Left cardiac atrium (tissue), 4 donors: ENCODE measurements at places on chromosomes 7 and 10. TPM values are rescaled to one million over a fixed set of nuclear protein-coding genes. Genes with fewer than 3 reads are reported as not detected.

- DNase-seq = peak; percentile 68
Observed at GRCh38 chr10:117216611-117217195, 19.4 kb downstream of the KCNK18 start.

- DNase-seq = no peak
Observed at GRCh38 chr10:102764470-102765161, 20.9 kb downstream of the WBP1L start.

- no peak for DNase-seq
Observed at GRCh38 chr7:79610748-79611304, 157.4 kb upstream of the MAGI2 start.

GRCh38 chr10:98396096-98397063, 18.6 kb downstream of the PYROXD2 start:
- no peak for DNase-seq

- DNase-seq = no peak
Observed at GRCh38 chr10:75097666-75098285, 13.7 kb upstream of the SAMD8 start.

- DNase-seq = no peak
Observed at GRCh38 chr7:103381280-103382031, 34.0 kb downstream of the PSMC2 start.

GRCh38 chr10:21953585-21954057, 49.9 kb downstream of the DNAJC1 start:
- no peak for DNase-seq

- no peak for DNase-seq
Observed at GRCh38 chr10:86254081-86254480, 112.5 kb downstream of the GRID1 start.

GRCh38 chr10:29455095-29455494, 166.2 kb downstream of the LYZL1 start:
- DNase-seq = no peak

GRCh38 chr7:10646194-10646593, 327.5 kb upstream of the PHF14 start:
- no peak for DNase-seq

GRCh38 chr10:47152861-47153349, 147.1 kb upstream of the GDF10 start:
- no peak for DNase-seq

DNA sequence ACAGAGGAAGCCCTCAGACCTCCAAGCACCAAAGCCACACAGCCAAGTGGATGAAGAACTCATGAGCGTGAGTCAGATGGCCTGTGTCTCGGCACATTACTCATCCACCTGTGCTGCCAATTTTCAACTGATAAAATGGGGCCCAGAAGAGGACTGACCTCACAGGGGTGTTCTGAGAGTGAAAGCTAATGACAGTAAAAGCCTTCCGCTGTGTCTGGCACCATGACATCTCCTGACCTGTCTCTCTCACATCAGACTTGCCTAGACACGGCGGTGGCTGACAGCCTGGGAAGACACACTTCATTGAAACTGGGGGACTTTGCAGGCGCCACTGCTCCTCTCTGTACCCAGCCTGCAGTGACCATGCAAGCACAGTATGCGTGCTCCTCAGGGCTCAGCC, 8.3 kb upstream of the SLC18A3 start:
- no peak for DNase-seq

GRCh38 chr7:24851786-24852185, 94.5 kb upstream of the GSDME start:
- no peak for DNase-seq

DNA sequence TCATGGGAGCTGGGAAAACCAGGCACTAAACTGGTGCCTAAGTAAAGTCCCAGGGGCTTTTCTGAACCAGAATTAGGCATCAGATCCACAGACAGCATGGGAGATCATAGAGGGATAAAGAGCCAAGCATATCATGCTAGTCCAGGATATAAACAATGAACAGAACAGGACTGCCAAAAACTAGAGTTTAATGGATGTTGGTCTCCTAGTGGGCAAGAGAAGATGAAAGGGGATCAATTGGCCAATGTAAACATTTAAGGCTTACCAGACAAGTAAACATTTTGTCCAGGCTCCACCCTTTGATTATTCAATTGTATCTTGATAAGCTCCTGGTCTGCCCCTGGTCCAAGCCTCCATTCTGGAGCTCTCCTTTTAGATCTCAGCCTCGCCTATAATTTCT, 18.9 kb downstream of the MACC1 start:
- no peak for DNase-seq

- DNase-seq = no peak
Observed at GRCh38 chr7:100221231-100221718, 1.5 kb downstream of the PVRIG start.

The FFAR4 gene
- total RNA-seq = 1.4 TPM

The TRIL gene
- 6.0 TPM for total RNA-seq

The CLIP2 gene
- 9.7 TPM for total RNA-seq

The ADCYAP1R1 gene
- 1.0 TPM for total RNA-seq

The SH2D4B gene
- total RNA-seq = 0.05 TPM

The ITPRID1 gene
- not detected for total RNA-seq

The UNCX gene
- total RNA-seq = not detected

The NPC1L1 gene
- 0.10 TPM for total RNA-seq
